ENCODE measurements at places on chromosomes 16 and 17. TPM values are rescaled to one million over a fixed set of nuclear protein-coding genes. Genes with fewer than 3 reads are reported as not detected.

GRCh38 chr17:42563543-42563942 lies 1.6 kb downstream of the COASY start:
- no peaks in the 10 kb centered on the region for H3K36me3 ChIP-seq
- peaks cover 28% of the 10 kb centered on the region for H3K4me1 ChIP-seq
- peak overlapping the region; percentile 82 for H3K4me3 ChIP-seq
- H3K27me3 ChIP-seq: no peaks in the 10 kb centered on the region
- DNase-seq: no peak

GRCh38 chr16:27954191-27954590 lies 109.3 kb downstream of the GSG1L start:
- H3K27ac ChIP-seq: no peak overlapping the region
- DNase-seq: no peak
- no peak overlapping the region for H3K4me3 ChIP-seq
- H3K27me3 ChIP-seq: no peaks in the 10 kb centered on the region

DNA sequence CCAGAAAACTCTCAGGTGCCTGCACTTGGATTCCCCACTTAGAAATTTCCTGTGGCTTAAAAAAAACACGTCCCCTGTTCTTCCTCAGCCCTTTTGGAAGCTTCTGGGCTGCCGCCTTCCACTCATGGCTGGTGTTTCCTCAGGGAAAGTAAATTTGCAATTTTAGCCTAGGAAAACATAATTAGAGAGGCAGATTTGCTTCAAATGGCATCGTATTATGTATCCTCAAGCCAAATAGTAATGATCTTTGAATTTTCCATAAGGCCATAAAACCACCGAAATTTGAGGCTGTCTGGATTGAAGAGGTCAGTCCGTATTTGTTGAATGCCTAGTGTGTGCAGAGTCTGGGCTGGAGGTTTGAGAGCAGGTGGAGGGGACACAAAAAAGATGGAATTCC lies 17.7 kb downstream of the MGAT5B start:
- H3K36me3 ChIP-seq: no peaks in the 10 kb centered on the region
- H3K4me3 ChIP-seq: no peak overlapping the region
- no peak for DNase-seq
- H3K4me1 ChIP-seq: no peaks in the 10 kb centered on the region
- H3K27me3 ChIP-seq: no peaks in the 10 kb centered on the region

- H3K27ac ChIP-seq: no peak overlapping the region
- no peaks in the 10 kb centered on the region for H3K4me1 ChIP-seq
- H3K27me3 ChIP-seq: no peaks in the 10 kb centered on the region
- no peak overlapping the region for H3K4me3 ChIP-seq
- no peaks in the 10 kb centered on the region for H3K36me3 ChIP-seq
- no peak for DNase-seq
Measured at GRCh38 chr17:6681176-6681575, 29.6 kb downstream of the C17orf100 start.

GRCh38 chr17:58156839-58157803 lies 8.9 kb downstream of the OR4D1 start:
- no peak for DNase-seq
- H3K36me3 ChIP-seq: no peaks in the 10 kb centered on the region
- H3K4me3 ChIP-seq: peak overlapping the region; percentile 30
- H3K4me1 ChIP-seq: no peaks in the 10 kb centered on the region
- H3K27ac ChIP-seq: no peak overlapping the region
- peaks cover 2% of the 10 kb centered on the region for H3K27me3 ChIP-seq

DNA sequence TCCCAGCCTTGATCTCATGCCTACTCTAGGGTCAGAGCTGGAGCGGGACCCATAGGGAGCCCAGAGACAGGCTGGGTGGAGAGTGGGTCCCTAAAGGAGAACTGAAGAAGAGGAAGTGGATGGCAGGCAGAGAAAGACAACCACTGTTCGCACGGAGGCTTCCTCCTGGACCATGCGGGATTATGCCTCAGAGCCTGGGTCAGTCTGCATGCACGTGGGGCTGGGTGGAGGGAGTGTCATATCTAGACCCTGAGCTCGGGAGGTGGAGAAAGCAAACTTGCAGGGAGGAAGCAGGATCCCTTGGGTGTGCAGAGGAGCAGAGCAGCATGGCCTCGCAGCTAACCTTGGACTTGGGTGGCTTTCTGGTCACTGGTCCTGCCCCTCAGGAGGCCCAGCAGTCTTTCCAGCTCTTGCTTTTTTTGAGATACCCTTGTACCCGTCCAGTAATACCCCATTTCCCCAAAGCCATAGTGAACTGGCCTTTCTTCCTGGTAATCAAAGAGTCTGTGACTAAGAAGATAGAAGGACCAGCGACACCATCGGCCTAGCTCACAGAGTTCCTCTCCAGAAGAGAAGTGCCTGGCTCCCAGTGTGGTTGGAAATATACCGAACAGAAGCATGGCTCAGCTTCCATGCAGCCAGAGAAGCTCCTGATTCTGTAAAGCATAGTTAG lies 344.2 kb downstream of the CPPED1 start:
- no peak overlapping the region for H3K27ac ChIP-seq
- no peaks in the 10 kb centered on the region for H3K27me3 ChIP-seq
- H3K36me3 ChIP-seq: no peaks in the 10 kb centered on the region
- no peaks in the 10 kb centered on the region for H3K4me1 ChIP-seq

DNA sequence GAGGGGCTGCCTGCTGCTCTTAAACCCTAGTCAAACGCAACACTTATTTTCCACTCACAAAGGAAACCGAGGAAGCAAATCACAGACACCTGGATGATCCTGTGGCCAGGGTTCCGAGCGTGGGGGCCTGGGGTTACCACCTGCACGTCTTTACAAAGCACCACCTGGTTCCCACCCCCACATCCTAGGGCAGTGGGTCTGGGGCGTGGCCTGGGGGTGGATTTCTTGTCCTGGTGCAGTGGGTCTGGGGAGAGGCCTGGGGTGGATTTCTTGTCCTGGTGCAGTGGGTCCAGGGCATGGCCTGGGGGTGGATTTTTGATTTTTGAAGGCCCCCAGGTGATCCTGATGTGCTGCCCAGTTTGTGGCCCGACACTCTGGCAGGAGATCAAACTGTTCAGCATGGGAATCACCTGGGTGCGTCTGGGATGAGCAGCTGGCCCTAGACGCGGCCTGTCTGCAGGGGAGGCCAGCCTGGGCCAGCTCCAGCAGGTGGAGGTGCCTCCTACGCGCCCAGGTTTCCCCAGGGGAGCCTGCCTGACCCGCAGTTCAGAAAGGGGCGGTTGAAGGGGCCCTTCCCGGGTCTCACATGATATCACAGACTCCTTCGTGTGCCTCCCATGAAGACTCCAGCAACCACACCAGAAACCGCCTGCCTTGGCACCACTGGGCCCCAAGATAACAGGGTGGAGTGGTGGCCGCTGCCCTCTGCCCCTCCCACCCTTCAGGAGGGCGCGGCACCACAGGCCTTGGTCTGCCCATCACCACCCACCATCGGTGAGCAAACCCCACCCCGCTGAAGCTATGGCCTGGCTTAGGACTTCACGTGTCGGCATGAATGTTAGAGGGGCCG lies 6.3 kb downstream of the HAGH start:
- DNase-seq: no peak
- no peaks in the 10 kb centered on the region for H3K27me3 ChIP-seq
- no peaks in the 10 kb centered on the region for H3K4me1 ChIP-seq
- no peak overlapping the region for H3K27ac ChIP-seq
- peaks cover 16% of the 10 kb centered on the region for H3K36me3 ChIP-seq

The CDR2L gene
- 34.9 TPM for total RNA-seq

The HS3ST3B1 gene
- 4.1 TPM for total RNA-seq

The LCAT gene
- 17.4 TPM for total RNA-seq

The P2RX5 gene
- 6.3 TPM for total RNA-seq

The KRT36 gene
- total RNA-seq: not detected

The PRAC1 gene
- total RNA-seq: 56.7 TPM

The SLC25A10 gene
- total RNA-seq: 39.1 TPM

The CLEC3A gene
- total RNA-seq: 5.5 TPM

The ABCA3 gene
- total RNA-seq: 8.2 TPM
